WTC11 (cell line): ENCODE measurements at places on chromosomes 3 and 15.
A peak's percentile ranks its signal among the peaks of the same experiment; 100 is the strongest.

DNA sequence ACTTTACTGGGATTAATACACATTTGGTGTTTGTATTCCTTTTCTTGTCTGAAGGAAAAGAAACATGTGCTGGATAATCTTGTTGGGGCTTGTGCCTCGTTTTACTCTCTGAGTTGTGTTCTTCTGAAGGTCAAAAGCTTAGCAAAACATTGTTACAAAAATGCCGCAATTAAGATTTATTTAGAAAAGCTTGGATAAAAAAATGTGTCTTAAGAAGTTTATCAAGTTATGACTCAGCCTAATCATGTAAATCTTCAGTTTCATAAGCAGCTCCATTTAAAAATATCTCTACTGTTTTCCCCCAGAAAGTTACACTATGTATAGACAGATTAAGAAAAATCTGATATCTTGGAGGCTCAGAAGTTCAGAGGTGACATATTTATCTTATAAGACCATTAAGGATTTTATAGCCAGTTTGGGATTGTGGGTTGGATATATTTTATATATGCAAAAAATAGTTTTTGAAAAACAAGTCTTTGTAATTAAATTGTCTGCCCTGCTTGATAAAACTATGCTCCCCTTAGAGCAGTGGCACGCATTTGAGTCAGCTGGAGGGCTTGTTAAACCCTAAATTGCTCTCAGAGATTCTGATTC, 56.5 kb downstream of the CLDN11 start:
- no peak for DNase-seq

- DNase-seq = no peak
Observed at GRCh38 chr3:8050283-8050682, 451.3 kb upstream of the LMCD1 start.

- DNase-seq = no peak
Observed at GRCh38 chr3:169146866-169147237, 516.7 kb downstream of the MECOM start.

DNA sequence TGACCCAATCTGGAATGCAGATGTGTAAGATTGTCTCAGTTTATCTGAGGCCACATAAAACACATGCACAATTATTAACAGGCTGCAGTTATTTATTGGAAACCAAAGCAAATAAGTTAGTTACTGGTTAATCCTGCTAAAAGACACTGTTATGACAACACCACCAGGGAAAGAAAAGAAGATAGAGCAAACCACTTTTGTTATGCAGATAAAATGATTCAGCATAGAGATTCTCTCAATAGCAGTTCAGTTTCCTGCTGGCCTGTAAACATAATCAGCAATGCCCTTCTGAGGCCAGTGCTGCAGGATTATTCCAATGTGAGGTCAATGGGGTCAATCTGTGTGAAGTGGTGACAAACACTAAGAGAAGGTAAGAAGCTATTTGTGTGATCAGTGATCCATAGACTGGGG, 244.4 kb downstream of the ZBTB20 start:
- DNase-seq = no peak

DNA sequence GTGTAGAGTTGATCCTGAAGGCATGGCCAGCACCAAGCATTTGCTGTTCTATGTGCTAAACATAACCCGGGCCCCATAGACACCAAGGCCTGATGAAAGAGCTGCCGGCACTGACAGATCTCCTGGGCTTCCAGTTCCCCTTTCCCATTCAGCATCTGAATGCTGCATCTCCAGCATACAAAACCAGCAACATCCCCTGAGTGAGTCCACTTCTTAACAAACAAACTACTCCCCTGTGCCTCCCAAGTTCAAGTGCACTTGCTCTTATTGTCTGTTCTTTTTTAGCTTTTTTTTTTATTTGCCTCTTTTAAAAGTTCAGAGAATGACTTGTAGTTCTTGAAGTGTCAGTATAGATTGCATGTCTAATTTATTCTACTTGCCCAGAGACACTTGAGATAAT, 156.0 kb downstream of the EDEM1 start:
- no peak for DNase-seq

DNA sequence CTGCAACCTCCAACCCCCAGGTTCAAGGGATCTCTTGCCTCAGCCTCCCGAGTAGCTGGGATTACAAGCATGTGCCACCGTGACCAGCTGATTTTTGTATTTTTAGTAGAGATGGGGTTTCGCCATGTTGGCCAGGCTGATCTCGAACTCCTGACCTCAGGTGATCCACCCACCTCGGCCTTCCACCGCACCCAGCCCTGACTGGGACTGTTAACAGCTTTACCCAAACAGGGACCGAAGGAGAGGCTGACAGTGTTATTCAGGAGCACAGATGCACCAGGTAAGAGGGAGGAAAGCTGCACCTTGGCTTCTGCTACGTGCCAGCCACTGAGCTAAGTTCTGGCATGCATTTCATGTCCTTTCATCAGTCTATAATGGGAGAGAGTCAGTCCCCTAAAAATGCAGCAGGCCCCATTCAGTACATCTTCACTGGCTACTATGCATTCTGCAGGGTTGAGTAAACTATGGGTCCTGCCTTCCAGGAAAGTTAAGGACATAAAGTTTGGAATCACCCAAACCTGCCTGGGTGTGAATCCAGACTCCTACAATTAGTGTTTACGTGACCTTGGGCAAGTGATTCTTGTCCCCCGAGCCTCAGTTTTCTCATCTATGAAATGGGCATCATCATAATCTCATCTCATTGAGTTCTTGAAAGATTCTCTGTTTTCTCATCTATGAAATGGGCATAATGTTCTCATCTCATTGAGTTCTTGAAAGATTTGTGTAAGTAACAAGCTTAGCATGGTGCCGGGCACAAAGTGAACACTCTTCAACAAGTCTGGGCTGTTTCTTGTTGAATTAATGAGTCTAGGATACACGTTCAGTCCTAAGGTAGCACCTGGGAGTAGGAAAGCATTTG, 82.2 kb downstream of the CPN2 start:
- peak; percentile 6 for DNase-seq

- DNase-seq = no peak
Observed at GRCh38 chr15:53884441-53884840, 93.8 kb upstream of the UNC13C start.

GRCh38 chr15:41564286-41564959, 5.4 kb downstream of the TYRO3 start:
- DNase-seq = peak; percentile 75

DNA sequence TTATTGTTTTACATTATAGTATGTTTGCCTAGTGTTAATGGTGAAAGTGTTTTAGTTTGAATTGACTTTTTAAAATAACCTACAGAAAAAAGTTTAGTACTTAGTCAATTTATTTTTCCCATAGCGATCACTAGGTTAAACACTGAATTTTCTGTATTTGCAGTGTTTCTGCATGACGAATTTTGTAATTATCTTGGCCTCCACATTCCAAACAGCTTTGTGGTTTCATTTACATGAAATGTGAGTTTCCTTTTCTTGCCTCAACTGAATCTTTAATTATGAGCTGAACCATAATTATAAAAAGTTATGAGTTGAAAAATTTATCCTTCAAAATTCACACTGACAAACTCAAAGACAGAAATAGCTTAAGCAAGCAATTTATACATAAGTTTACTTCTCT, 235.5 kb downstream of the CTNNB1 start:
- DNase-seq = no peak

DNA sequence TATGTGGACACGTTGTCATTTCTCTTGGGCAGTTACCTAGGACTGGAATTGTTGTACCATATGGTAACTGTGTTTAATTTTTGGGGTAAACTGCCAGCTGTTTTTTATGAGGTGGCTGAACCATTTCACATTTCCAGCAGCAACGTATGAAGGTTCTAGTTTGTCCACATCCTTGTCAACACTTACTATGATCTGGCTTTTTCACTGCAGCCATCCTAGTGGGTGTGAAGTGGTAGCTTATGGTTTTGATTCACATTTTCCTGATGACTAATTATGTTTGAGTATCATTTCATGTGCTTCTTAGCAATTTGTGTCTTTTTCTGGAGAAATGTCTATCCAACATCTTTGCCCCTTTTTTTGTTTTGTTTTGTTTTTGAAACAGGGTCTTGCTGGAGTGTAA, 96.2 kb downstream of the VGLL4 start:
- no peak for DNase-seq

DNA sequence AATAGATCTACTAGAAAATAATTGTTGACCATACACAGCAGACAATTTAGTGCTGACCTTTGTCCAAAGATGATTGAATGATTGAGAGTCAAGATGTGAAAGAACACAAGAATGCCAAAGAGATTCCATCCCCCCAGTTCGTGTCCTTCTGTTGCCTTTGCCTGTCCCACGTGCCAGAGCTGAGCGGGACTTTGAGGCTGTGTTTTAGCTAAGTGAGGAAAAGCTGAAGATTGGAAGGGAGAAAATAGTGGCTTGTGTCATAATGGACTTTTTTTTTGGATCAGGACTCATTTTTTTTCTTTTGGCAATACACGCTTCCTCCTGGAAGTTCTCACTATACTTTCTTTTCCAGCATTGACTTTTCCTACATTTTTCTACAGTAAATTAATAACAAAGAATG, 206.6 kb upstream of the MDFIC2 start:
- no peak for DNase-seq

DNA sequence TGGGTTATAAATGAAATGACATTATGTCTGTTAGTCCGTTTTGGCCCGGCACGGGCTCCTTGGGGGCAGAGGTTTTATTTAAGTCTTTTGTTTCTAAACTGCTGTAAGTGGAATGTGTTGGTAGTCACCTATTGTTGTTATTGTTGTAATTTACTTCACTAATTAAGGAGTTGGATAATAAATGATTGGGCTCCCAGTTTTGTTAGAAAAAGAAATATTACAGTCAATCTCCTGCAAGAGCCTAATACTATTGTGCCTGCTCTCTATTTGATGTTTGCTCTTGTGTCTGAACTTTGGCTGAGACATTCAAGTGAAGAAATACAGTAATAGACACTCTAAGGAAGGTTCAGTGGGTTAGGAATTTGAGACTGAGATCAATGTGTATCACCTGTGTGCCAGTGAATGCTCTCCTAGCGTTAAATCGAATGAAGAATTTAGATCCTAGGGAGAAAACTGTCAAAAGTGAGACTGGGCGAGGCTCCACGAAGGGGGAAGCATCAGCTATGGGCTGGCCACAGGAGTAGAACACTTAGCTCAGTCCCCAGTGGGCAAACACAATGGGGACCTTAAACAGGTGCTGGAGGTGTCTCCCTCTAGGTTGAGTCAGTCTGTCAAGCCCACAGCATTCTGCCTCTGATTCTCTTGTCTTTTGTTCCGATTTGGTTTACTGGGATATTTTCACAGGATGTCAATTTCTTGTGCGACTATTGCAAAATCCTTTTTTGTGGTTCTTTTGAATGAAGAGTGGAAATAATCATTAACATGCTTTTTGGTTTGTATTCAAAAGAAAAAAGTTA, 1.2 kb downstream of the ROBO2 start:
- no peak for DNase-seq

DNA sequence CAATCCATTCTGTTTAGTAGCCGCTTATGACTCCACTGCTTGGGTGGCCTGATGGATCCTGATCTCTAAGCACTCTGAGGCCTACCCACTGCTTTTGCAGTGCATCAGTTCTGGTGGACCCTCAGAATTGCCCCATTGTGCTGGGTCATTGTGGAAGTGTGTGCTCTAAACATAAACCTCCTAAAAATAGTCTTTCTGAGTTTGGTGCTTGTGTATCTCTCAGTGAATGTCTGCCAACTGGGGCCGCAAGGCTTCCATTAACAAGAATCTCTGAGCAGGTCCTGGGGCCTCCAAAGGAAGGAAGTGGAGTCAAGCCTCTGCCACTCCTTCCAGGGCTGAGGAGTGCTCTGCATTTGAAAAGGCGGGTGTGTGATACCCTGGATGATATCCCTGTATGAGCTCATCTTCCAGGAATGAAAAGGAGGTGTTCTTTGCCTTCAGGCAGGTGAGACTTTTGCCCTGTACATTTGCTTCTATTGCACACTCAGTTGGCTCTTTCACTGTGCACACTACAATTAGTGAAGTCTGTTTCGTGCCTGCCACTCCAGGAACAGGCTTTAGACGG, 80.0 kb upstream of the CACNA2D3 start:
- no peak for DNase-seq

DNA sequence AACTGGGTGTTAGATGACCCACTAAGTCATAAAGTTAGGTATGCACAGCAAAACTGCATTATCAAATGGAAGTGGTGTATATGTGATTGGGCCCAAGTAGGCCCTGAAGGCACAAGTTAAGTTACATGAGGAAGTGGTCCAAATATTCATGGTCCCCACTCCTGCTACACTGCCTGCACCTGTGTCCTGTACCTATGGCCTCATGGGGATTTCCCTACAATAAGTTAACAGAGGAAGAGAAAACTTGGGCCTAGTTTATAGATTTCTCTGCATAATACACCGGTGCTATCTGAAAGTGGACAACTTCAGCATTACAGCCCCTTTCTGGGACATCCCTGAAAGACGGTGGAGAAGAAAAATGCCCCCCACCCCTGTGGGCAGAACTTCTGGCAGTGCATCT, 41.5 kb downstream of the STRIT1 start:
- DNase-seq = no peak

GRCh38 chr3:33132019-33132360, 18.2 kb downstream of the CRTAP start:
- no peak for DNase-seq

DNA sequence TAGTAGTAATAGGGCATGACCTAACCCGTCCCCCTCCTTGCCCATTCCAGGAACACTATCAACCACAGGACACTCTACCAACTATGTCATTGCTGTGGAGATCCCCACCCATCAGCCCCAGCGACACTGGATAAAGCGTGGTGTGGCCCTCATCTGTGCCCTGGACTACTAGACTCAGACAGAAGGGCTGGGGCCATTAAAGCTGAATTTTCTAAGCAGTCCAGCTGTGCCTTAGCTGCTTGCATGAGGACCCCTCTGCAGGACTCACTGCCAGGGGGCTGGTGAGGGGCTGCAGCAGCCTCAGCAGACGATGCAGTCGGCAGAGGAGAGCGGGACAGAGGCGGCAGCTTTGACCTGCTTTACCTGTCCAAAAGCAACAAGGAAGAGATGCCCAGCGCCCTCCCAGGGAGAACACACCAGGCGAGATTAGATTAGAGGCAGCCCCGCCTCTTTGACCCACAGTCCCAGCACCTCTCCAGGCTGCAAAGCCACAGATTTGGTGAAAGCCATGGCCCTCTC, 44.6 kb downstream of the SEMA3G start:
- no peak for DNase-seq

DNA sequence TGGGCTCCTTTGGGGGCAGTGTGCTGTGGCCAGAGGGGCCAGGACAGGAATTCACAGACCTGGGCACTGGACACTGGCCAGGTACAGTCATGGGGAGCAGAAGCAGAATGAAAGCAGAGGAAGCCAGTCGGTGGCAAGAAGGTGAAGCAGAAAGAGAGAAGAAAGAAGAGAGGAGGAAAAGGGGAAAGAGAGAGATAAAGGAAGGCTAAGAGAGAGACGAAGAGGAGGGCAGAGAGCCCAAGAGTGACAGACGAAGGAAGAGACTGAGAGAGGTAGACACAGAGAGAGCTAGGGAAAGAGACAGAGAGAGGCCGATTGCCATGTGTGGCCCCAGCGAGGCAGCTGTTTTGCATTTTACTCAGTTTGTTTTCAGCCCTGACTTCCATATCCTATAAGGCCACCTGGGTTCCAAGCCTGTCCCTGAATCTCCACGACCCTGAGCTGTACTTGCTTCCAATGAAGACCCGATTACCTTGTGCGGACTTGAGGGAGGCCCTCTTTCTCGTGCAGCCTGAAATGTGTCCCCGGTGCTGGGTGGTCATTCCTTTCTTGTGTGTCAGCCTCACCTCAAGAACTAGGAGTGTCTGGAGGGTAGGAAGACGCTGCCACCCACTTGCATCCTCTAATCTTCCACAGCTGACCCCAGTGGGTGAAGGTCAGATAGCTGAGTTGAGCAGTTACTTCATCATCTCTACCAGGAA, 73.9 kb downstream of the LSM3 start:
- DNase-seq = no peak

GRCh38 chr3:106673926-106674569, 703.2 kb upstream of the CCDC54 start:
- DNase-seq = no peak

- DNase-seq = no peak
Observed at GRCh38 chr3:45890405-45890804, 4.1 kb downstream of the CCR9 start.
